A549 treated with AZD2906 at 1 μM for 4 hours (cell line): ENCODE measurements at places on chromosomes 4 and X. TPM values are rescaled to one million over a fixed set of nuclear protein-coding genes. Genes with fewer than 3 reads are reported as not detected.

The ATP6AP2 gene
- 121 to 158 TPM (median 135 TPM) in 5 replicates for total RNA-seq

The MAGEC3 gene
- not detected in 5 replicates for total RNA-seq

The VCX2 gene
- total RNA-seq: not detected in 5 replicates

The WDR13 gene
- total RNA-seq: 65.1 to 92.6 TPM (median 88.6 TPM) in 5 replicates

The ENOX2 gene
- 7.2 to 9.4 TPM (median 7.8 TPM) in 5 replicates for total RNA-seq

The CTAG1A gene
- total RNA-seq: not detected in 5 replicates

The ZAR1 gene
- 0.05 to 0.08 TPM (median 0.08 TPM) in 3 of 5 replicates, not detected in the others for total RNA-seq

The TMEM35A gene
- total RNA-seq: not detected in 5 replicates

The HMX1 gene
- 0.06 to 0.24 TPM (median 0.09 TPM) in 5 replicates for total RNA-seq

The F11 gene
- total RNA-seq: not detected in 5 replicates

The PHOX2B gene
- total RNA-seq: 0.02 to 0.03 TPM in 2 of 5 replicates, not detected in the others

The CACNA1F gene
- not detected in 5 replicates for total RNA-seq

The NAA11 gene
- total RNA-seq: not detected in 5 replicates

The PALLD gene
- total RNA-seq: 57.4 to 92.7 TPM (median 66.9 TPM) in 5 replicates

The TMEM31 gene
- total RNA-seq: not detected in 5 replicates

The FABP2 gene
- total RNA-seq: not detected in 5 replicates

The TSPAN7 gene
- total RNA-seq: 2.0 to 3.0 TPM (median 2.7 TPM) in 5 replicates

The SPANXD gene
- not detected in 5 replicates for total RNA-seq

The RBMXL3 gene
- not detected in 5 replicates for total RNA-seq

The NDST4 gene
- not detected in 5 replicates for total RNA-seq

The DGKK gene
- 0.01 TPM in 1 of 5 replicates, not detected in the others for total RNA-seq

The TCEAL2 gene
- total RNA-seq: not detected in 5 replicates

The PF4V1 gene
- total RNA-seq: not detected in 5 replicates

The CD40LG gene
- total RNA-seq: not detected in 5 replicates

The SYN1 gene
- total RNA-seq: 0.22 to 0.46 TPM (median 0.29 TPM) in 5 replicates

The SLC16A2 gene
- total RNA-seq: 17.4 to 22.2 TPM (median 18.7 TPM) in 5 replicates

The TEX13D gene
- total RNA-seq: not detected in 5 replicates

The DRP2 gene
- total RNA-seq: 0.14 to 0.18 TPM (median 0.16 TPM) in 5 replicates

The UVSSA gene
- 3.6 to 5.0 TPM (median 4.5 TPM) in 5 replicates for total RNA-seq

The IQCM gene
- not detected in 5 replicates for total RNA-seq

The ODAPH gene
- total RNA-seq: 0.05 TPM in 1 of 5 replicates, not detected in the others

The SSX2 gene
- total RNA-seq: not detected in 5 replicates

The F8A2 gene
- not detected in 5 replicates for total RNA-seq
